ENCODE measurements at places on chromosomes 1 and 21.

DNA sequence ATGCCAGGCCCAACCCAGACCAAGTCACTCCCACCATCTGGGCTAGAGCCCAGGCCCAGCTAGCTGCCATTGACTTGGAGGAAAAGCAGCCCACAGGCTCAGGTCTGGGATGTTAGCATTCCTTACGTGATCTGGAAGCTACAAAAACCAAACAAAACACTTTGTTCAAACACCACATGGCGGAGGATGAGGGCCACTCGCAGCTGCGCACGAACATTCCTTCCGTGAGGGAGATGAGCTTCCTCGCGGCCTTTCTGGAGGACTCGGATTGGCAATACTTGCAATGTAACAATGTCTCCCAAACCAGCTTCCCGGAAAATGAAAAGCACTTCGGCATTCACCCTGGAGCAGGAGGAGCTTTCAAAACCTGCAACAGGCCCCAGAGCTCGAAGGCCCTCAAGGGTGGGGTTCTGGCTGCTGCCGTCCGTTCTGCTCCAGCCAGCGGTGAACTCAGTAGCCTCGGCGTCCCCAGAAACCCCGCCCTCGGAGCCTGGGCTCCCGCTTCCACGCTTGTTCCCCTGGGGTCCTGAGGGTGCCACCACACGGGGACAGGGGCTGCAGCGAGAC lies 40.5 kb downstream of the COL6A1 start:
- DNase-seq, result no peak
- no peak overlapping the region for H3K4me3 ChIP-seq
- no peaks in the 10 kb centered on the region for H3K4me1 ChIP-seq
- H3K27ac ChIP-seq, result no peak overlapping the region

DNA sequence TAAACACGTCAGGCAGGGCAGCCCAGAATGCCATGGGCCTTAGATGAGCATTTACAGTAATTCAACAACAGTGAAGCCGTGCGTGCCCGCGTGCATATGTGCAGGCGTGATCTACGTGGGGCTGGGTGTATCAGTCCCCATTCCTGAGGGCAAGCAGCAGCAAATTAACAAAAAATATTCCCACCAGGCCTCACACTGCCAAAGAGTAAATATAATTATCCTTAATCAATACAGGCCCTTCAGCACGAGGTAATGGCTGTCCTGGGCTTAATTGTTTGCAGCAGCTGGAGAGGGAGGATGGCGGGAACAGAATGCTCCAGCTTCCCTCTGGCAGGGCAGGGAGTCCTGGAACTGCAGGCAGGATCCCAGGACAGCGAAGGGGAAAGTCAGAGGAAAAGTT lies 91.8 kb downstream of the DDX20 start:
- peaks cover 27% of the 10 kb centered on the region for H3K27me3 ChIP-seq
- H3K36me3 ChIP-seq, result no peaks in the 10 kb centered on the region
- no peak overlapping the region for H3K4me3 ChIP-seq
- H3K4me1 ChIP-seq, result no peaks in the 10 kb centered on the region
- DNase-seq, result no peak

GRCh38 chr1:216331211-216331610 lies 92.0 kb downstream of the USH2A start:
- no peak for DNase-seq
- no peaks in the 10 kb centered on the region for H3K36me3 ChIP-seq
- no peaks in the 10 kb centered on the region for H3K4me1 ChIP-seq

GRCh38 chr1:50275566-50275965 lies 147.7 kb downstream of the DMRTA2 start:
- no peak overlapping the region for H3K4me3 ChIP-seq
- H3K27me3 ChIP-seq, result no peaks in the 10 kb centered on the region
- no peaks in the 10 kb centered on the region for H3K36me3 ChIP-seq
- H3K27ac ChIP-seq, result no peak overlapping the region
- no peaks in the 10 kb centered on the region for H3K4me1 ChIP-seq
